ENCODE measurements at places on chromosomes 7 and 10. TPM values are rescaled to one million over a fixed set of nuclear protein-coding genes. Genes with fewer than 3 reads are reported as not detected.

DNA sequence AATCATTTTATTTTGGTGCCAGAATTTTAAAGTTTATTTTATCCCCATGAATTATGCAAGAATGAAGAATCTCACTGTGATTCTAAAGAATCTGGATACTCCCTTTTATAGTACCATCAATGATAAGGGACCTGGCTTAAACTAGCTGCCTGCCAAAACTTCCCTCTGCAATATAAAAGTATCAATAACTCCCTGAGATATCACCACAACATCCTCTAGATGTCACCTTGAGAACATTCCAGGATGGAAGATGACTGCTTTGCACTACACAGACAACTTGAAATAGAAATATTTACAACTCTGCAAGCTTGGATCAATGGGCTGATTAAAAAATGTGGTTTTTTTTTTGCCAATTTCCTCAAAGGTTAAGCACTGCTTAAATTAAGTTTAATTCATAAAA, 142.1 kb downstream of the SLC25A13 start:
- no peak overlapping the region for H3K4me3 ChIP-seq
- no peak overlapping the region for H3K27ac ChIP-seq
- H3K4me1 ChIP-seq = no peaks in the 10 kb centered on the region
- H3K27me3 ChIP-seq = no peaks in the 10 kb centered on the region
- peaks cover 36% of the 10 kb centered on the region for H3K36me3 ChIP-seq

DNA sequence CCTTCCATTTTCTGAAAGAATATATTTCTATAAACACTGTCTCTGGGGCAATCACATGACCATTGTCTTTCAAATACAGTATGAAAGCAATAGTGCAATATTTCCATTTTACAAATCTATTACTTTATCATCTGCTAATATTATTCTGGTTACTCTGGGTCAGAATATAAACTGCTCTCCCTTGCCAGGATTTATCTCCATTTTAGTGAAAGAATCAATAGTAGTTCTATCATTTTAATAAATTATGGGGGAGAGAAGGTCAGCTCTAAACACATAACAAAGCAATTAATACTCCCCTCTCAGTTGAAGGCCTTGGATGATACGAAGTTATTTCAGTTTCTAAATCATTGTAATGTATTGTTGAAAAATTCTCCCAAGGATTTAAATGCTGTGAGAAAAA, 608.3 kb downstream of the MAGI2 start:
- H3K27ac ChIP-seq = no peak overlapping the region
- ATAC-seq = no peak
- no peaks in the 10 kb centered on the region for H3K36me3 ChIP-seq
- no peaks in the 10 kb centered on the region for H3K4me1 ChIP-seq

The NUTM2D gene
- 0.50 TPM for total RNA-seq

DNA sequence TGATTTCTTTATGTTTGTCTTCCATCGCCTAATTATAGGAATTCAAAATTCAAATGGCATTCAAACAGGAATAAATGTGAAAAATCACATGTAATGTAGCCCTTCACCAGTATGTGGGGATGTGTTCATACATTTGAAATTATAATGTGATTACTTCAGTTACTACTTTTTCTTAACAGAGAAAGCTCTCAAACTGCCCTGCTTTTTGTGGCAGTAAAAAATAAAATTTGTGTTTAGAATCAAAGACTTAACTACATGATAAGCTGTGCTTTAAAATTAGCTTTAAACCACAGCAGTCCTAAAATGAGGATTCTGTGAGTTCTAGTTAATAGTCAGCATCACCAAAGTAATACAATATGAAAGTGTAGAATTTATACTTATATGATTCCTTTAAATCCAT, 7.8 kb upstream of the HERC4 start:
- no peaks in the 10 kb centered on the region for H3K36me3 ChIP-seq
- H3K27ac ChIP-seq = no peak overlapping the region
- H3K4me3 ChIP-seq = no peak overlapping the region
- H3K27me3 ChIP-seq = peaks cover 11% of the 10 kb centered on the region

The BLNK gene
- total RNA-seq = not detected

DNA sequence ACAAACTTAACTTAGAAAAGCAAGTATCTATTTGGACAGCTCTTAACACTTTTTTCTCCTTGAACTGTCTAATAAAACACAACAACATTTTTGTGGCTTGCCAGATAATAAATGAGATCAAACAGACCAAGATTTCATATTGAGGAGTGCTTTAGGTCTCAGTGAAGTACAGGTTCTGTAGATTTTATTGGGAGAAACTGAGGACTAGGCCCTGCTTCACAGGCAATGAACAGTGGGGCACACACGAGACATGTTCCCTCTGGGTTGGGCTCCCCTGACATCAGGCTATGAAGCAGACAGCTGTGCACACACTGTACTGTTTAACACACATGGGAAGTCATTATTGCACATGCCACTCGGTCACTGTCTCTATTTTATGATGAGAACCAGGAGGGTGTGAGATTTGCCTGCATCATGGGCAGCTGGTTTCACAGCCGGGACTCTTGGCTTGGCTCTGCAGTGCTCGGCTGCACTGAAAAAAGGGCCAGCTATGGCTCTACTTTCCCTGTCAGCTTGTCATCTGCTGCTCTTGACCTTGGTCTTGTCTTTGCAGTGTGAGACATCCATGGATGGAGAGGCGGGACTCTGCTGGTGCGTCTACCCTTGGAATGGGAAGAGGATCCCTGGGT, 4.2 kb downstream of the IGFBP1 start:
- H3K4me1 ChIP-seq = no peaks in the 10 kb centered on the region
- H3K36me3 ChIP-seq = no peaks in the 10 kb centered on the region
- H3K27ac ChIP-seq = no peak overlapping the region
- peaks cover 44% of the 10 kb centered on the region for H3K27me3 ChIP-seq
- no peak overlapping the region for H3K4me3 ChIP-seq

- no peaks in the 10 kb centered on the region for H3K4me1 ChIP-seq
- no peak for ATAC-seq
- H3K27me3 ChIP-seq = peaks cover 4% of the 10 kb centered on the region
Measured at GRCh38 chr7:90311175-90311574, 9.9 kb downstream of the FAM237B start.

DNA sequence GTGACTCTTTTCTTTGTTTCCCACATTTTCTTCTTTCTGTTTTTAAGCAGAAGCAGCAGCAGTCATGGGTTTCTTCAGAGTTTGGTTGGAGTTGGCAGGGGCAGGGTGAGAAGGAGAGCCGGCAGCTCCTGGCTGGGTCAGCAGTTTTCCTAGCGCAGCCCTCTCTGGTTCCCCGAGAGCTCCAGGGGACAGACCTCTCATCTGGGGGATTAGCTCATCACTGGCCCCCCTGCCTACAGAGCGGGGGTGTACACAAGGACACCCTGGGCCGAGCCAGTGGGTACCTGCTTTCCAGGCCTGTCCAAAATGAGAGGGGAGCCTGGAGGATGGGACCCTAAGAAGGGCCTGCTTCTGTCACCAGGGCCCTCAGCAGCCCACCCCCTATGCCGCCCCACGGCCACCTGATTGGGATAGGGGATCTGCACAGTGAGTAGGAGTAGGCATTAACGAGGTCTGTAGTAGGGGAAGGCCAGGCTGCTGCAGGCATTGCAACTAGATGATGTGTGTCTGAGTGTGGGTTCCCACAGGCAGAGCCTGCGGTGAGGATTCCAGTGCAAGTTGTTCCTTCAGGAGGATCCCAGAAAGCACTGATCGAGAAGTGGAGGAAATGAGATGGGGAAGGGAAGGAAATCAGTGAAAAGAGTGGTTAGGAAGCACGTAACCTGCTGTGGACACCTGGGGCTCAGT, 122.9 kb upstream of the PPIF start:
- ATAC-seq = no peak
- H3K4me3 ChIP-seq = no peak overlapping the region
- no peaks in the 10 kb centered on the region for H3K36me3 ChIP-seq
- H3K27me3 ChIP-seq = no peaks in the 10 kb centered on the region

- peak overlapping the region; percentile 12 for H3K27ac ChIP-seq
- peak overlapping the region; percentile 76 for H3K4me3 ChIP-seq
- H3K27me3 ChIP-seq = no peaks in the 10 kb centered on the region
- ATAC-seq = no peak
Measured at GRCh38 chr10:33103863-33104379, 145.9 kb upstream of the ITGB1 start.
